ENCODE measurements at places on chromosomes 11 and 22.

DNA sequence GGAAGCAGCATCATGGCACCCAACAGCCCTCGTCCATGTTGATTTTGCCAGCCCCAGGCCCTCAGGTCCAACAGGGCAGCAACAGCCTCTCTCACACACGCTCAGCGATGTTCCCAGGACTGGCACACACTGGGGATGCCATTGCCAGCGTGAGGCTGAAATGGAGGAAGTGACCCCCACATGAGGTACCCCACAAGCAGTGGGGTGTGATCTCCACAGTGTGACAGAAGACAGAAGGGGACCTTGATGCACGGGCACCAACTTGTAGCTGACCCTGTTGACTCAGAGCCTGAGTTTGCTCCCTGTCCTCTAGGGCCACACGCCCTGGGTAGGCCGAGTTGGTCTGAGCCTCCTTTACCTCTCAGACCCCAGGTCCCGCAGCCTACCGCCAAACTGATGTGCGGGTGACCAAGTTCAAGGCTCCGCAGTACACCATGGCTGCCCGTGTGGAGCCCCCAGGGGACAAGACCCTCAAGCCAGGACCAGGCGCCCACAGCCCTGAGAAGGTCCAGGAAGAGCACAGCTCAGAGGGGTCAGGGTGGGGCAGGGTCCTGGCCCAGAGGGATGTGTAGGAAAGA lies 6.2 kb downstream of the SCGB1C1 start:
- no peak for DNase-seq

DNA sequence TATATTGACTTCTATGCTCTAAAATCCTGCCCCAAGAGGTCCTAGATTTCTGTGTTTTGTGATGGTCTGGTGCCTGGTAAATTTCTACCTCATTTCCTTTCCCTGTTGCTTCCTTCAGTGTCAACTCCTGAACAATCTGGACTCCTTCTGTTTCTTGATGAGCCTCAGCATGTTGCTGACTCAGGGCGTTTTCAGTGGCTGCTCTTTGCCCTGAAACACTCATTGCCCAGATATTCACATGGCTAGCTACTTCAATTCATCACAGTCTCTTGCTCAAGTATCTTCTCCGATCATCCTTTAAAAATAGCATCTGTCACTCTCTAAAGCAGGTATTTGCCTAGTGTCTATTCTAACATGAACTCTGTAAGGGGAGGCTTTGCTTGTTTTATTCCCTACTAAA lies 526.3 kb upstream of the RAG2 start:
- DNase-seq = no peak

DNA sequence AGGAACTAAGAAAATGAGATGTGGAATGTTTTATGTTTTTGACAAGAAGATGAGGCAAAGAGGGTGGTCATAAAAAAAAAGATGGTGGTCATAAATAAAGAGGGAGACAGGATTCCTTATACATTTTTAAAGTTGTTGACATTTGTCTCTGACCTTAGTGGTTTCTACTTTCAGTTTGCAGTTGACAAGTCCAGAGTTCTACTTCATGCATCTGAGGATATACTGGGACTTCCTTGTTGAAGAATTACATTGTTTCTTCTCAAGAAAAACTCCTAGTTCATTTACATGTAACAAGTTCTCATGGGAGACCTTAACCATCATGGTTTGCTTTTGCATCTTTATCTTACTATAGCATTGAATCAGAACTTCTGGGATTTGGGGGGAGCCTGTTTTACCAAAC lies 1.2 kb downstream of the OR6X1 start:
- DNase-seq = no peak

- no peak for DNase-seq
These were observed 29.5 kb upstream of the RRM1 start for GRCh38 chr11:4065086-4065485.

- no peak for DNase-seq
These were observed 14.2 kb downstream of the TMEM121B start for GRCh38 chr22:17106785-17107546.

DNA sequence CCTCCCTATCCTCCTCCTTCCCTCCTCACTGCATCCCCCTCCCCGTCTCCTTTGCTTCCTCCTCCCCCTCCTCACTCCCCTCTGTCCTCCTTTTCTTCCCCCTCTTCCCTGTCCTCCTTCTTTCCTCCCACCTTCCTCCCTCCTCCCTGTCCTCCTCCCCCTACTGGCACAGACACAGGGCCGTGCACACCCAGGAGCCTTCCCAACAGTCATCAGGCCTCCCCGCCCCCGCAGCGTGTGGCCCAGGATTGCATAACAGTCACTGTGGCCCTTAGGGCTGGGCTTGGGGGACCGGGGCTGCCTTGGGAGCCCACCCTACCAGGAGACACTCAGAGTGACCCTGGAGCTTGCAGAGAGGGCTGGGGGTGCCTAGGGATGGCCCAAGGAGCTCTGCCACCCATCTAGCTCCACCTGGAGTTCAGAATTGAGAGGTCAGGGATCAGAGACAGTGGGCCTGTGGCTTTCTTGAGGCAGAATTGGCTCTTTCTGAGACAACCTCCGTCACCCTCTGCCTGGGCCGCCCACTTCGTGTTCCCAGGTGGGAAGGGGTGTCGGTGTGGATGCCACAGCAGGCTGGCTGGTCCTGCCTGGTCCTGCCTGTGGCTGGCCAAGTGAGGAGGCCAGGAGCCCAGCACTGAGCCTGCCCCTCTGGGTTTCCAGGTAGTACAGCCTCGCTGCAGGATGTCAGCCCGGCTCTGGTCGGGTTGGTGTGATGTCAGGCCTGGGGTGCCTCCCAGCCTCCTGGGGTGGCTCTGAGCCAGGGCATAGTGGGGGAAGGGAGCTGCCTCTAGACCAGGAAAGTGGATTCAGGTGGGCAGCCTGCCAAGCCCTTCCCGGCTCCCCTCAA lies 1.6 kb downstream of the SPI1 start:
- no peak for DNase-seq

DNA sequence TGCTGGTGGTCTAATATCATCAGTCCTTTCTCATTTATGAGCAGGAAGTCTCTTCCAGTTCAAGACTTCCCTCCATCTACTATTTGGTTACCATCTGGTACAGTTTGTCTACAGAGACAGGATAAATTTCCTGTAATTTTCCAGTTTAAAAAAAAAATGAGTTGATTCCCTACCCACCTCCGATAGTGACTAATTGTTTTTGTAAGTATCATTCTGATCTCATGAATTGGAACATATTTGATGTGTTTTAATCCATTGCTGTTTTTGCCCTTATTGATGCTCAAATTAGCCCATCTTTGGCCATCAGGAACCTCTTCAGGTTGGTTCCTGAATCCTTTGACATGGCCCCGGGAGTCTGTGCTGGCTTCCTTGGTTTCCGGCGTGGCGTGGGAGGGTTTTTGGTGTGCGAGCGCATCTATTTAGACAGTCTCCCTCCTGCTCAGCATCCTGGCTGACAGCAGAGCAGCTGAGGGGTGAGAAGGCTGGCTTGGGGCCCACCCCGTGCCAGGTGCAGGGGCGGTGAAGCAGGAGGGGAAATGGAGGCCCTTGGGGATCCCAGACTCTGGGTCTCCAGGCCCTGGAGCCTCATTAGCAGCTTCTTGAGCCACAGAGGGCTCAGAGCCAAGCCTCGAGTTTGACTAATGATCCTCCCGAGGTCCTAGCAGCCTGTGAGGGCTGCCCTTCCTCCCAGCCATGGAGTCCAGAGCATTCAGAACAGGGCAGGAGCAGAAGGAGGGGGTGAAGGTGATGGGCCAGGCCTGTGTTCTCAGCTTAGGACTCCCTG lies 6.8 kb downstream of the OMP start:
- DNase-seq = no peak

- DNase-seq = no peak
These were observed 18.4 kb downstream of the FAM118B start for GRCh38 chr11:126229858-126230540.

DNA sequence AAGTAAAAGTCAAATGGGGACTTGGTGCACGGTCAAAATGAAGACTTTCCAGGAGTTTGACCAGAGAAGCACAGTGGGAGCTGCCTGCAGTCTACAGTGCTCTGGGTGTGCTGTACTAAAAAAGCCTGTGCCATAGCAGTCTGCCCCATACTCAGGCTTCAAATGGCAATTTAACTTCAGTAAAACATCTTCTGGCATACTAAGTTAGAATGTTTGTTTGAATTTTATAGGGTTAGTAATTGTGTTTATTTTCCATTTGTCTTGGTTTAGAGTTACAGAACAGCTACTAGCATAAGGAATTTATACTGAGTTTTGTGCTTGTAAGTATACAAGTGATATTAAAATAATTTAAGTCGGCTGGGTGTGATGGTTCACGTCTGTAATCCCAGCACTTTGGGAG lies 29.3 kb upstream of the LIPT2 start:
- DNase-seq = no peak

GRCh38 chr11:66607126-66607834 lies 9.2 kb upstream of the RBM14 start:
- DNase-seq = no peak

Measured in NCI-H510A (cell line).